Smooth muscle cell of the pulmonary artery (primary cell): ENCODE measurements at places on chromosomes 4 and X. TPM values are rescaled to one million over a fixed set of nuclear protein-coding genes. Genes with fewer than 3 reads are reported as not detected.

PAGE2 gene
- total RNA-seq: not detected in 2 replicates

COX7B gene
- 142 and 197 TPM in 2 replicates for total RNA-seq

TMPRSS11F gene
- not detected in 2 replicates for total RNA-seq

PRSS12 gene
- total RNA-seq: 13.1 and 16.6 TPM in 2 replicates

HOPX gene
- 0.26 and 0.50 TPM in 2 replicates for total RNA-seq

SLIT2 gene
- 15.1 and 27.6 TPM in 2 replicates for total RNA-seq

HSFX2 gene
- total RNA-seq: 0.72 TPM in 1 of 2 replicates, not detected in the other

PGRMC1 gene
- 107 and 156 TPM in 2 replicates for total RNA-seq

SOX3 gene
- total RNA-seq: not detected in 2 replicates

MUC7 gene
- total RNA-seq: not detected in 2 replicates

ZMAT1 gene
- 0.98 and 1.1 TPM in 2 replicates for total RNA-seq

KLHL4 gene
- 1.8 and 6.2 TPM in 2 replicates for total RNA-seq

SLC9A7 gene
- total RNA-seq: 55.5 and 119 TPM in 2 replicates

MSL3 gene
- total RNA-seq: 13.2 and 13.9 TPM in 2 replicates

GPR82 gene
- not detected in 2 replicates for total RNA-seq

ABCD1 gene
- 19.7 and 28.3 TPM in 2 replicates for total RNA-seq

MAOA gene
- 18.1 and 18.7 TPM in 2 replicates for total RNA-seq

CSAG3 gene
- total RNA-seq: not detected in 2 replicates

TCEAL4 gene
- total RNA-seq: 35.0 and 35.9 TPM in 2 replicates

TLR3 gene
- 3.1 and 8.1 TPM in 2 replicates for total RNA-seq

TSPAN6 gene
- 21.7 and 36.5 TPM in 2 replicates for total RNA-seq

MID2 gene
- 11.8 and 11.9 TPM in 2 replicates for total RNA-seq

UGT2B10 gene
- not detected in 2 replicates for total RNA-seq

TMEM47 gene
- 88.7 and 135 TPM in 2 replicates for total RNA-seq

PAGE4 gene
- total RNA-seq: not detected in 2 replicates

UGT2B15 gene
- total RNA-seq: not detected in 2 replicates

INTS6L gene
- total RNA-seq: 3.6 TPM in 2 replicates

GAGE12J gene
- total RNA-seq: not detected in 2 replicates

KLB gene
- under 0.01 and 0.07 TPM in 2 replicates for total RNA-seq

ZNF157 gene
- total RNA-seq: 0.03 and 0.26 TPM in 2 replicates

HCCS gene
- 20.3 and 23.5 TPM in 2 replicates for total RNA-seq

POU3F4 gene
- total RNA-seq: not detected in 2 replicates

BEND2 gene
- not detected in 2 replicates for total RNA-seq

ENPP6 gene
- total RNA-seq: not detected in 2 replicates
